ENCODE measurements at places on chromosomes 12 and 14.
A peak's percentile ranks its signal among the peaks of the same experiment; 100 is the strongest.

DNA sequence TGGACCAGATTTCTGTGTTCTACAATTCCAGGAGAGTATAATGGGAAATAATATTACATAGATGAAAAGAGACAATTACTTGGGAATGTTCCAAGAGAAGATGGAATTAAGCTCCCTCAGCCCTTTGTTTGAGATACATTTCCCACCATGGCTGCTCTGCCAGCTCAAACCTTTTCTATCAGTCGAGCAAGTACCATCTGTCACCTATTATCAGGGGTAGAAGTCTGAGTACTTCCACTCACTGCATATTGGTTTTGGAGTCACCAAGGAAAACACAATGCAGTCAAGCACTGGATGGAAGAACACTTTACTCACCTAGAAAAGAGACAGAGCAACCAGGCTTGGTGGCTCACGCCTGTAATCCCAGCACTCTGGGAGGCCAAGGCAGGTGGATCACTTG lies 270.4 kb upstream of the FAR2 start:
- DNase-seq = no peak

DNA sequence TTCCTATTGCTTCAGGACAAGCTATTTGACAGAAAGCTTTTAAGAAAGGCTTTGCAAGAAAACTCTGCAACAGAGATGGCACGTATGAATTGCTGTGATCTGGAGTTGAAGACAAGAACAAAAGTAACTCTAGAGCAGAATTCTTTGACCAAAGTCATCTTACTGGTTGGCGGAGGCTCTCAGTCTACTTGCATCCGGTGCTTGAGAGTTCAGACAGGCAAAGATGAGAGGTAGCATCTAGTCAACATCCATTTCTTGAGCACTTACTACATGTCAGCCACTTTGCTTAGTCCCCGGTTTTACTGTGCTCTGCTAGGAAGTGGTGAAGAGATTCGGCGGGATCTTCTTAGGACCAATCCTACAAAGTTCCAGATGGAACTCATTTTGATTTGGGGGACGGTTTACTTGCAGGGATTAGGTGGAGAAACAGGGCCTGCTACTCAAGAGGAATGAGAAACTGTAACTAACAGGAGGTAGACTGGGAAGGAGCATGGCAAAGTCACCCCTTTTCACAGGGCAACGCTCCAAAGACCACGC lies 404 bp upstream of the CCDC91 start:
- DNase-seq = no peak

- no peak for DNase-seq
These were observed 21.1 kb upstream of the C14orf180 start for GRCh38 chr14:104558231-104559027.

GRCh38 chr14:80403036-80403435 lies 191.7 kb upstream of the DIO2 start:
- no peak for DNase-seq

GRCh38 chr14:95198320-95198719 lies 41.0 kb upstream of the DICER1 start:
- DNase-seq = no peak

DNA sequence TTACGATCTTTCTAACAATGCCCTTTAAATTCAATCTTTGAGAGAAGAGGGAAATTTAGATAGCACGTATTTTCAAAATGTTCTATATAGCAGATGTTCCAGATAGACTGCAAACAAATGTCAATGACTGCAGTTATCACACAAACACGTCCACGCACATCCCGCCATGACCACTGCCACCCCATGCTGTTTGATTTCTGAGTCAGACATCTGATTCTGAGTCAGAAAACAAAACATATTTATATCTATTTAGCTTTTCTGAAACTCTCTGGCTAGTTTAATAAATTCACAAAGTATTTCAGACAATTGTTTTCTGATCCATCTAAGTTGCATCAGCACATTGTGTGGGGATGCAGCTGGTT lies 105.9 kb upstream of the BCAT1 start:
- peak; percentile 2 for DNase-seq

- no peak for DNase-seq
These were observed 66.7 kb upstream of the ATP2B1 start for GRCh38 chr12:89775063-89775985.

DNA sequence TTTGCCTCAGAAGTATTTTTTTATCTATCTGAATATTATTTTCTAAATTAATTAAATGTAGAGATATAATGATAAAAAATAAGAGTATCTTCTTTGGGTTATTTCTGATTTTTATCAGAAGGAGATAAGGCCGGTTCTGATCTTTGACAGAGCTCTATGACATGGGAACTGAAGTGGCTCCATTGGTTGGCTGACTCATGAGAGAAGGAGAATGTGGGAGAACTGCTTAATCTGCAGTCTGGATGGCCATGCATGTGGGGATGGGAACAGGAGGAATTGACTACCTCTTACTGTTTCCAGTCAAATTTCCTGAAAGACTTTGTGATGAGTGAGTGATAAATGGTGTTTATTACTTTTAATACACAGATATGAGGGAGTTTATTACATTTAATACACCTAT lies 155.8 kb upstream of the ATP2B1 start:
- no peak for DNase-seq

DNA sequence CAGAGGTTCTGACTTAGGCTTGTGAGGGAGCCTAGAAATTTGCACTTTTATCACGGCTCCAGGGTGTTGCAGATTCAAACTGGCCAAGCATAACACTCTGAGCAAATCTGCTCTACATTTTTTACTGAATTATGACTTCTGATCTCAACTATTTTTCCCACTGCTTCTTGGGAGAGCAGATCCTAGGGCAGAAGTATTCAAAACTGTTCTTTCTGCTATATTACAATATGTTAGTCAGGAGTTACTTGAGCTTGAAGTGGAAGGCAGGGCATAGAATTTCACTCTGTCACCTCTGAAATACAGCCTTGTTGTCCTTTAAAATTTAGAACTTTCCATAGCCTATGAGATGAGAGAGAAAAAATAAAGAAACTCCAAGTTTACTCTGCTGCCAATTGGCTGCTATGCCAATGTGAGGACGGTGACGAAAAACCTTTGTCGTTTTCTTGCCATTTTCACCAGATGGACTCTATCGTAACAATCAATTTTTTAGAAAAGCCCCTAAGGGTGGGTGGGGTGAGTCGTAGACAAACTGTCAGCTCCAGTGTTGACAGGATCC lies 16.4 kb upstream of the KERA start:
- DNase-seq = no peak

- no peak for DNase-seq
These were observed 15.4 kb downstream of the GLTP start for GRCh38 chr12:109864916-109865315.

- no peak for DNase-seq
These were observed 109.9 kb downstream of the NCOR2 start for GRCh38 chr12:124457287-124458219.

GRCh38 chr12:42935756-42936155 lies 346.2 kb upstream of the PRICKLE1 start:
- DNase-seq = no peak

DNA sequence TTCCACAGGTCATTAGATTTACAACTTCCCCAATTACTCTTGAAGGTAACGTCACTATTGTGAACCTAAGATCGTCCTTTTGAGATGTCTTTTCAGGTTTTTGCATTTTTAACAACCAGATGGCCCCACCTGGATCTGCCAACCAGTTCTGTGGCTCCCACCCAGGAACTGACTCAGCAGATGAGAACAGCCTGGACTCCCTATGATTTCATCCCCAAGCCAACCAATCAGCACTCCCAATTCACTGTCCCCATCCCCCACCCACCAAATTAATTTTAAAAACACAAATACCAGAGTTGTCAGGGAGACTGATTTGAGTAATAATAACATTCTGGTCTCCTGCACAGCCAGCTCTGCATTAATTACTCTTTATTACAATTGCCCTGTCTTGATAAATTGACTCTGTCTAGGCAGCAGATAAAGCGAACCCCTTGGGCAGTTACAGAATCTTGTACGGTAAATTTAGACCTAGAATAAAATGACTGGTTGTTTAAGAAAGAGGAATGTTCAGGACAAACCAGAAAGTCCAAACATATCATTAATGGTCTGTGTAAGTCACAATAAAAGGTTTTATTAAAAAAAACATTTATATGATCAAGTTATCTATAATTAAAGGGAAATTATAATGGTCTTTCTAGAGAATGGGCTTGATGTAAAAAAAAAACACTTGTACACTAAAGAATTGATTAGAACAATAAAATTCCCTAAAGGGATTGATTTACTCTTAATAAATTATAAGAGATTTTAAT lies 55.8 kb downstream of the COX16 start:
- DNase-seq = no peak

GRCh38 chr12:90677552-90677951 lies 277.4 kb downstream of the CCER1 start:
- no peak for DNase-seq

- DNase-seq = no peak
These were observed 371.3 kb downstream of the TMEM121 start for GRCh38 chr14:105897725-105898113.

DNA sequence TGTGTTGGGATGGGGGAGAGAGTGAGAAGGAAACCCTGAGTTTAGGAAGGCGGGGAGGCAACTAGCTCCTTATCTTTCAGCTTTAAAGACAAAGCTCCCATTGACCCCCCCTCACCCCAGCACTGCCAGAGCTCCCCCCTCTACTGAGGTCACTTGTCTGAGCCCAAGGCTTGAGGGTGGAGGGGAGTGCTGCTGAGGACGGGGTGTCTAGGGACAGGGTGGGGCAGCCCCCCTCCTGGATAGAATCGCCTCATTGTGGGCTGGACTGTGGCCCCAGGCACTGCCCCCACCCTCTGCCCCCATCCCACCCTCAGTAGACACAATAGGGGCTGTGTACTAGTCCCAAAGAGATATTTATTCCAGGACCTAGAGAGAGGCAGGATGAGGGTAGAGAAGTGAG lies 3.0 kb downstream of the ERBB3 start:
- no peak for DNase-seq

GRCh38 chr14:101726954-101727302 lies 34.6 kb upstream of the PPP2R5C start:
- DNase-seq = no peak

GRCh38 chr12:47942614-47943225 lies 20.7 kb upstream of the TMEM106C start:
- DNase-seq = no peak

DNA sequence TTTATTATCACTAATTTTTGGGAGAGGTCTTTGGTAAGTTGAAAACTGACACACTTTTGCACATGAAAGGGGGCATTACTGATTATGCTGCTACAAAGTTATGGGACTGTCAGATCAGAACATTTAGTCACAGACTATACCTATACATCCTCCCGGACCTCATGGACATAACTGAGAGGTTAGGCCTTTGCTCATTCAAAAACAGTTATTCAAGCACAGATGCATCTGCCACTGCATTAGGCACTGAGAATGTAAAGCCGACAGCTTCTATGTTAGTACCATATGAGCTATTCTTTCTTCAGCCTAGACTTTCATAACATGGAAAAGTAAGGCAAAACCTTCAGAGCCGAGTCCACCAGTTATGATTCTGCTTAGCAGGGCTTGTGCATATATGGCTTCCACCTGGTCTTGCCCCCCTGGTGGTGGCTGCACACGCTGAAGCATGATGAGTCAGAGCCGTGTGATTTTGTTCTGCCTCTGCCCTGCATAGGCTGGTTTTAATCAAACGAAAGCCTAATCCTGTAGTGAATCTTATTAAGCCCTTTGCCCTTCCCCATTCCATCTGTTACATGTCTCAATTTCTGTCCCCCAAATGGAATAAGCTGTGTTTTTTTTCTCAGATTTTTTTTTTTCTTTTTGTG lies 21.8 kb upstream of the RNU6-8 start:
- DNase-seq = no peak

- DNase-seq = no peak
These were observed 231.9 kb downstream of the C12orf75 start for GRCh38 chr12:105562199-105562971.

GRCh38 chr14:53855574-53855973 lies 101.1 kb downstream of the BMP4 start:
- no peak for DNase-seq

GRCh38 chr14:40697231-40697630 lies 909.4 kb upstream of the LRFN5 start:
- DNase-seq = no peak
